ENCODE measurements at places on chromosomes 2 and 18.

- DNase-seq, result no peak
These were observed 69.9 kb downstream of the COA5 start for GRCh38 chr2:98538280-98539041.

DNA sequence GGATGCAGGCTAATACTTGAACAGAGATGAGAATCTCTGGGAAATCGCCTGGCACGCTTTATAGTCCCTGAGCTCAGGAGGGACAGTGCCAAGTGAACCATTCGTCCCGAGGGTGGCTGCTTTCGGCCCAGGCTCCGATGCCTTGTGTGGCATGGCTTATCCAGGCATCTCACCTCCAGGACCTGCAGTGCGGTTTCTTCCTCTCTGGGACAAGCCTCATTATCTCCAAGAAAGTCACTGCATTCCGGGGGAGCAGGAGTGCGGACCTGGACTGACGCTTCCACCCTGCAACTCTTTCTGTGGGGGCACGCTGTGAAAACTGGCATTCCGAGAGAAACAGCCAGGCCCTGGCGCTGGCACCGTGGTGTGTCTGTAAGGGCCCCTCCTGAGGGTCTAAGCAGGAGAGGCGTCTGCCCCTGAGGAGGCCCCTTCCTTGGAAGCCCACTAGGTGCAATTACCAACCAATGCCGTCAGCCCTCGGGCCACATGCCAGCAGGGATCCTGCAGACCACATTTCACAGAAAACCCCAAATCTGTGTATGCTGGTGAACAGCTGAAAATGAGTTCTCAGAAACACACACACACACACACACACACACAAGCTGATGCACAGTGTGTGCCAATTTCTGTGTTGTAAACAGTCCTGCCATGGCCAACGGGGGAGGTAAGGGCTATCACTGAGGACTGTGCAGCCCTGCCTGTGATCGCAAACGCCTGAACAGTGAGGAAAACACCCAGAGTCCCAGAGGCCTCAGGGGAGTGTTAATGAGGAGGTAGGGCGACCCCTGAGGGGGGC is 351.9 kb upstream of the SALL3 start:
- DNase-seq, result no peak

GRCh38 chr2:2557475-2557874 is 226.4 kb upstream of the MYT1L start:
- DNase-seq, result no peak

DNA sequence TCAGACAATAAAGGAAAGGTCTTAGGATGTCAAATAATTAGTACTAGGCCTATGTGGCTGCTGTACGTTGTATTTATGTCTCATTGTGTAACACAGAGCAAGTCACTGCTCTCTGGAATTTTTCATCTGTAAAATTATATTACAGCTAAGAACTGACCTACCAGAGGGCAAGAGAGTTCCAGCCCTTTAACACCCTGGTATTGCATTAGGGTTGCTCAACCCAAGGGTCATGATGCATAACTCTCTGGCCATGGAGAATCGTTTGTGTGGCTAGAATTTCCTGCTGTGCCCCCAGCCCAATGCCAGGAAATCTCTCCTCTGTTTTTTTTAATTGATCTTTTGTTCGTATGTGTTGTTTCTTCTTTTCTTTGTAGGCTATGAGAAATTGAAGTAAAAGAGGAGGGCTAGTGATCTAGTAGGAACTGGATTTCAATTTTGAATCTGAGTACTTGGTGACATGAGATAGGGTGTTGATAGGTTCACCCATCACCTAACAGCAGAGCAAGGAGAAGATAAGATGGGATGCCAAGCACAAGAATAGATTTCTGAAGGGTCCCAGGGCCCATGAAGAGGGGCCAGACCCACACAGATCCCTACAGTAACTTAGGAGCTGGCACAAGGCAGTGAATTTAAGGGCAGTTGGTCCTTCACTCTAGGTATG is 571.2 kb upstream of the TNP1 start:
- no peak for DNase-seq

DNA sequence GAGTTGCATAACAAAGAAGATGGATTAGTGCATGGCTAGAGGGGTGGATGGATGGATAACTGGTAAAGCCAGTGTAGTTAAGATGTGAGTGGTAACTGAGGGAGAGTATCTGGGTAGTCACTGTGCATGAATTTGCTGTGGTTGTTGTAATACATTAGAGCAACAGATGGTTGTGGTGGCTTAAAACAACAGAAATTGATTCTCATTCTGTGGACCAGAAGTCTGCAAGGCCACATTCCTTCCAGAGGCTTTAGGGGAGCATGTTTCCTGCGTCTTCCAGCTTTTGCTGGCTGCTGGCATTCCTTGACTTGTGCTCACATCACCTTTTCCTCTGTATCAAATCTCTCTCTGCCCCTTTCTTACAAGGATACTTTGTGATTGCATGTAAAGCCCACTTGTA is 155.4 kb downstream of the ASB1 start:
- DNase-seq, result no peak

- no peak for DNase-seq
These were observed 24.7 kb upstream of the COLEC12 start for GRCh38 chr18:525036-525797.

DNA sequence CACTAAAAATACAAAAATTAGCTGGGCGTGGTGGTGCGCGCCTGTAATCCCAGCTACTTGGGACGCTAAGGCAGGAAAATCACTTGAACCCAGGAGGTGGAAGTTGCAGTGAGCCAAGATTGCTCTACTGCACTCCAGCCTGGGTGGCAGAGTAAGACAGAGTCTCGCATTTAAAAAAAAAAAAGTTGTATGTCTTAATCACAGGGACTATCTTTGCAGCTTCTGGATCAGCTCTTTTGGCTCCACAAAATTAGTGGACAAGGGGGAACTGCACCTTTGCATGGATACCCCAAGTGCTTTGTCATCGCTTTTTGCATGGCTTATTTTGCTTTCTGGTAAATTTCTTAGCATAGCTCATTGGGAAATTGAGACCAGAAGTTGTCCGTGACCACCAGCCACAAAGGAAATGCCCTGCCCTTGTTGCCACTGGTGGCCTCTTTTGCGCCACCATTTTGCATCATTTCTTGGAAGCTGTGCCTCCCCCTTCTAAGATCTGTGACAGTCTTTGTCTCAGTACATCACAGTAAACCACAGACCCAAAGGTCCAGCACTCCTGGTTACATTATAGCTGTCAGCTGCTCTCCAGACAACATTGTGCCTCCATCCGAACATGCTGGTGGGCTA is 43.9 kb upstream of the PCBP1 start:
- no peak for DNase-seq

DNA sequence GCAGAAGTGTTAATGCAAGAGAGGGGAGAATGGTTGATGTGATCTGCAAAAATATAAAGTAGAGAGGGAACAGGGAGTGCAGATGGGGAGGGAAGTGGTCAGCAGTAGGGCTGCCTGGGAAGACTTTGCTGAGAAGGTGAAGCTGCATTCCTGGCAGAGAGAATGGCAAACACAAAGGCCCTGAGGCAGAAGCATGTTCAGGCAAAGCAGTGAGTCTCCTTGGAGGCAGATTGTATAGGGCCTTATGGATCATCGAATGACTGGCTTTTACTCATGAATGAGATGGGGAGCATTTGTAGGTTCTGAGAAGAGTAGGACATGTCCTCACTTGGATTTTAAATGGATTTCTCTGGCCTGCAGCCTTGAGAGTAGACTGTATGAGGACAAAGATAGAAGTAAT is 9.5 kb downstream of the ITGA6 start:
- no peak for DNase-seq

DNA sequence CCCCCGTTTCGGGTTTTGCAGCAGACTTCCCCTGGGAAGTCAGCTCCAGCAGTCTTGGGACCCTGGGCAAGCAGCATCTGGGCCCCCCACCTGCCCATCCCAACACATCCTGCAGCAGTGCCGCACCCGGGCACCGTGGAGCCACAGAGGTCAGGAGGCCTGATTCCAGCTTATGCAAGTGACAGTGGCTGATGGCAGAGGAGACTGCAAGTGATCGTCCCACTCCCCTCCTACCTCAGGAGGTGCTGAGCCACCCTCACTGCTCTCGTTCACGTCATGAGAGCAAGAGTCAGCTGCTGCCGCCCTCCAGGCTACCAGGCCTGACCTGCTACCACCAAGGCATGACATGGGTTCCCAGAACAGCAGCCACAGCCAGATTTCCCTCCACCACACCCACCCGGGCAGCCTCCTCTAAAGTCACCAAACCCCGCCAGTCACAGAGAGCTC is 18.2 kb downstream of the COX7A2L start:
- DNase-seq, result no peak

DNA sequence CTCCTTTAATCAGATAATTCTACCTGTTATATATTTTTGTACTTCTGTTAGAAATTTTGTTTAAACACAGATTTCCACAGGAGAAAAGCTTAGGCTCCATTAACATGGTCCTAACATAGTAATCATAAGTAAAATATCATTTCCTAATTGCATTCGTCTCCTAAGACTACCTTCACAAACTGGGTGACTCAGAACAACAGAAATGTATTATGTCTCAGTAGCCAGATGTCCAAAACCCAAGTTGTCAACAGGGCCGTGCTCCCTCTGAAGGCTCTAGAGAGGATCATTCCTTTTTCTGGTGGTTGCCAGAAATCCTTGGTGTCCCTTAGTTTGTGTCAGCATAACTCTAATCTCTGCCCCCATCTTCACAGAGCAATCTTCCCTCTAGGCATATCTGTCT is 5.4 kb downstream of the FBXO15 start:
- DNase-seq, result no peak

- no peak for DNase-seq
These were observed 218.2 kb downstream of the RAD51AP2 start for GRCh38 chr2:17299891-17300540.

DNA sequence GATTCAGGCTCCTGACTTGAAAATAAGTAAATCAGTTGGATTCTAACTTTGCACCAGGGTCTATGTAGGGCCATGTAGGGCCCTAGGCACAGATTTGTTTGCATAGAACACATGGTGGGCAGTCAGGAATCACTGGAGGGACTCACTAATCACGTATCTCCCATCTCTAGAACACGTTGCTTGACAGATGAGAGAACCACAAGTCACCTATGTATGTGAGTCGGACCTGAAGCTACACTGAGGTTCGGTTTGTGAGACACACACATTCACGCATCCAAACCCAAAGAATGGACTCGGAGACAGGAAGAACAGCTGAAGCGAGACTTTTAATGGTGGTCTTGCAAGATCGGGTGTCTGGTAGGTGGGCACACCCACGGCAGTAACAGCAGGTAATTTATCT is 157.0 kb downstream of the ZNF516 start:
- DNase-seq, result no peak

DNA sequence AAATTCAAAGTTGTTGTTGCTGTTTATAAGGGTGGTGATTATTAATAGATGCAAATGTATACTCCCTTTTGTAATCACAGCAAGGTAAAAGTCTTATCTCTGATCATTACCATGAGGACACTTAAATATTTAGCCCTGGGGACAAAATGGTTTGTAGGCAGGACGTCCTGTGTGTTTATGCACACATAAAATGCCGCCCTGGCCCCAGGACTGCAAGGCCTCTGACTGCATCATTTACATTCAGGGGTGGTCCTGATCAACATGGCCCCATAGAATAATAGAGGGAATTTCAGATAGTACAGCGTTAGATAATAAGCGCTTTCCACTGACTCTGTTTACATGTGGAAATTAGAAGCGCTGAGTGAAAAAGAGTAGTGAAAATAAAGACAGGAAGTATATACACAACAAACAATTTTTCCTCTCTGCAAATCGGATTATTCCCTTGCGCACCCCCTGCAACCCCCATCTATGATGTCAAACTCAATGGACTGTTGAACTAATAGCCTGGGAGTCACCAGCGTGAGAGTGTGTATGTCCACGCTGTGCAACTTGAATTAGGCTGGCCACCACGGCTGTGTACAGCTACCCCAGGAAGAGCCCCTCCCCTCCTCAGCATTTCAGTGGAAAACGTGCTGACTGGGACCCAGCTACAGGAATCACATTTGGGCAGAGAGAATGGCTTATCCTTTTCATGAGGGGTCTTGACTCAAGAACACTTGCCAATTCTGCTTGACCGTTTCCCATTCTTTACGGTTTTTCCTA is 291.5 kb downstream of the SOX11 start:
- no peak for DNase-seq

DNA sequence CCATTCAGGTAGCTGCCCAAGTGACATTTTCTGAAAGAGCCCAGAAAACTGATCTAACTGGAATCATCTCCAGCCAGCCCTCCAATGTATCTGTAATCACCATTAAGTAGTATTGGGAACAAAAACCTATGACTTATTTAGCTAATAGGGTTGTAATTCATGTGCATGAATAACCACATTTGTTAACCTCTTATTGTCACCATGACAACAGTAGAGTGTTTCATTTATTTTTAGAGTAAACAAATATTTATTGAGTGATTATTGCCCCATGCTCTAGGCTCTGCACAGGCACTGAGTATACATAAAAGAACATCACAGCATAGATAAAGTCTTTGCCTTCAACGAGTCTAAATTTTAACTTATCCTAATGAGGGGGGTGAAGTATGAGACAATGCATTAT is 265.4 kb upstream of the UBE2E3 start:
- no peak for DNase-seq

DNA sequence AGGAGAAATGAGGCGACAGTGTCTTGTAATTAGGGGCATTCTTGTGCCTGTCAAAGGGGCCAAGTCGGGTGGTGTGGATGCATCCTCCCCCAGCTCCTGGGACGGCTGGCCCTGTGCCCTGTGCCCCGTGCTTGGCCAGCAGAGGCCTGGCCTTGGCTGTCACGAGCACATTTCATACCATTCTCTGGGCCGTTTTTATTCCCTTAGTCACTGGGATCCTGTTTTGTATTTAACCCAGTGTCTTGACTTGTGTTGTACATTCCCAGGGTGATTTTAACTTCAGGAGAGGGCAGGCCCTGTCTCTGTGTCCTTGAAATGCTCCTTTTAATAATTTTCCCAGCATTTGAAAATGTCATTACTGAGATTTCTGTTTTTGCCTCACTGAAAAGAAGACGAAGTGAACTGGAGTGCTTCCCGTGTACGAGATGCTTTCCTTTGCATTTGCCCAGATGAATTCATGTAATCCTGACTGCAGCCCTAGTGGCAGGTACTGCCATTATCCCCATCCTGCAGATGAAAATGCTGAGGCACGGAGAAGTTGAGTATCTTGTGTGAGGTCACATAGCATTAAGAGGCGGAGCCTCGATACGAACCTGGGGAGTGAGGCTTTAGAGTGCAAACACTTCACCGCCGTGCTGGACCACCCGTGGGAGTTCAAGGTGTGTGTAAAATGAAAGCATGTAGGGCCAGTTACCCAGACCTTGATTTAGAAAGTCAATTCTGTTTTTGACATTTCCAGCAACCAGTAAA is 57.0 kb downstream of the SH3RF3 start:
- DNase-seq, result no peak

DNA sequence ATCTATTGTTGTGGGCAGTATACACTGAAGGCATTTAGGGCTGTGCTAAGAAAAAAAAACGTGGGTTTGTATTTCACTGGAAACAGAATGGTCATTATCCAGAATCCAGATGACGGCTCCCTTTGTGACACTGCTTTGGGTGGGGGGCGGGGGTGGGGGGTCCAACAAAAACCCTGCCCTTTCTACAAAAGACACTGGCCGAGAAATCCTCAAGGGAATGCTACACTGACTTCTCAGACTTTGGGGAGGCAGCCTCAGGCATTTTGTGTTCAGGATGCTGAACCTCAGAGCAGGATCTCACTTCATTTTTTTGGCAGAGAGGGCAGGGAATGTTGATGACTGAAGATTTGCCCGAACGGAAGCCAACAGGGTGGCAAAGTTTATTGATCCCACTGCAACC is 417.1 kb downstream of the HRH4 start:
- DNase-seq, result no peak

Measured in GM20000 (cell line).